ENCODE measurements at places on chromosomes 11 and 22. TPM values are rescaled to one million over a fixed set of nuclear protein-coding genes. Genes with fewer than 3 reads are reported as not detected.

GRCh38 chr11:77522215-77522614, 48.3 kb upstream of the PAK1 start:
- no peak for DNase-seq

- no peak for DNase-seq
Observed at GRCh38 chr11:555780-556661, 4.5 kb downstream of the LMNTD2 start.

GRCh38 chr11:102464859-102465500, 12.4 kb upstream of the TMEM123 start:
- DNase-seq: no peak

DNA sequence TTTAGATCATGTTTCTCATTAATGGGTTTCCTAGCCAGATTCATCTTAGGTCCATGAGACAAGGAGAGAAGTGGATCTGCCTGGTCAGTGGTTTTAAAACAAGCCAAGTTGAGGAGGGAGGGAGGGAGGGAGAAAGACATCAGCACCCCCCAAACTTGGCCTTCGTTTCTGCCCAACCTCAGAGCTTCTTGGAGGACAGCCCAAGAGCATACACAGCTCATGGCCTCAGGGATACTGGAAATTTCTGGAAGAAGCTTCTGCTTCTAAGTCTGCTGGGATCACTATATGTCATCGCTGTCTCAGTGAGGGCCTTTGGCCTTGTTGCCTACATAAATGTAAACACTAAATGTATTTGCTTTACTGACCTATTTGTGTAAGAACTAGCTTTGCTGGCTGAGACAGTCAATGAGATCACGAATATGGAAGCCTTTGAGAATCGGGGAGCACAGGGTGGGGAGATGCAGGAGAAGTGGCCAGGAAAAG, 375.1 kb downstream of the BUD13 start:
- DNase-seq: no peak

GRCh38 chr11:122803306-122803705, 35.0 kb upstream of the CRTAM start:
- DNase-seq: no peak

DNA sequence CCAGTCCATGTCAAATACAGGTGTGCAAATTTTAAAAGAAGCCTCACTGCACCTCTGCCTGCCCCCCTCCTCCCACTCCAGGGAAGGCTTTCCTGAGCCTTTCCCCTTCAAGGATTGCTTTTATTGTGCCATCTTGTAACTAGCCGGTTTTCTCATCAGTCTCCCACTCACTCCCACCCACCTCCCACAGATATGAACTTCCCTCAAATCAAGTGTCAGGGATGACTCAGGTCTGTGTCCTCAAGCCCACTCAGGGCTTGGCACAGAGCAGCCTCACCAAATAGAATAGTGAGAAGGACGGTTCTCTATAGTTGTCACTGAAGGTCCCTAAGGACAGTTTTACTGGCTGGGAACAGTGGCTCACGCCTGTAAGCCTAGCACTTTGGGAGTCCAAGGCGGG, 43.0 kb downstream of the THAP12 start:
- DNase-seq: no peak

- DNase-seq: no peak
Observed at GRCh38 chr11:10401256-10401655, 53.8 kb upstream of the AMPD3 start.

DNA sequence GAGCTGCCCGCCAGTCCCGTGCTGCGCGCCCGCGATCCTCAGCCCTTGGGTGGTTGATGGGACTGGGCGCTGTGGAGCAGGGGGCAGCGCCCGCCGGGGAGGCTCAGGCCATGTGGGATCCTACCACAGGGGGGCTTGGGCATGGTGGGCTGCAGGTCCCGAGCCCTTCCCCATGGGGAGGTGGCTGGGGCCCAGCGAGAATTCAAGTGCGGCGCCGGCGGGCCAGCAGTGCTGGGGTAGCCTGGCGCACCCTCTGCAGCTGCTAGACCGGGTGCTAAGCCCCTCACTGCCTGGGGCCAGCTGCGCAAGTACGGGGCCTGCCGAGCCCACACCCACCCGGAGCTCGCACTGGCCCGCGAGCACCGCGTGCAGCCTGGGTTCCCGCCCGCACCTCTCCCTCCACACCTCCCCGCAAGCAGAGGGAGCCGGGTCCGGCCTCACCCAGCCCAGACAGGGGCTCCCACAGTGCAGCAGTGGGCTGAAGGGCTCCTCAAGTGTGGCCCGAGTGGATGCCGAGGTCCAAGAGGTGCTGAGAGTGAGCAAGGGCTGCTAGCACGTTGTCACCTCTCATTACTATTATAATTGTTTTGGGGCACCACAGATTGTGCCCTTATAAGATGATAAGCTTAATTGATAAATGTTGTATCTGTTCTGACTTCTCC, 333.2 kb downstream of the CASP12 start:
- DNase-seq: no peak

DNA sequence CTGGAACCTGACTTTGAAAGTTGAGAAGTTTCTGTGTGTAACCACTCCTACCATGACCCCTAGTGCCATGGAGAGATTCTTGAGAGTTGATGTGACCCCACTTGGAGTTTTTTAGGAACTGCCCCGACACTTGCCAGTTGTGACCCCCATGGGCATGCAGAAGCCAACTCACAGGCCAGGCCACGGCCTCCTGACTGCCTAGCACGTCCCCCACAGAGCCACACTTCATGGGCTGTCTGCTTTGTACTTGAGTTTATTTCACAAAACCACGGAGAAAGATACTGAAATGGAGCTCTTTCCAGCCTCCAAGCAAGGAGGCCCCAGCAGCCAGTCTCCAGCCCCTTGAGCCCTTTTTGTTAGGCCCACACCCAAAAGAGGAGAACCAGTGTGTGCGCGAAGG, 8.4 kb downstream of the CYB5R2 start:
- no peak for DNase-seq

DNA sequence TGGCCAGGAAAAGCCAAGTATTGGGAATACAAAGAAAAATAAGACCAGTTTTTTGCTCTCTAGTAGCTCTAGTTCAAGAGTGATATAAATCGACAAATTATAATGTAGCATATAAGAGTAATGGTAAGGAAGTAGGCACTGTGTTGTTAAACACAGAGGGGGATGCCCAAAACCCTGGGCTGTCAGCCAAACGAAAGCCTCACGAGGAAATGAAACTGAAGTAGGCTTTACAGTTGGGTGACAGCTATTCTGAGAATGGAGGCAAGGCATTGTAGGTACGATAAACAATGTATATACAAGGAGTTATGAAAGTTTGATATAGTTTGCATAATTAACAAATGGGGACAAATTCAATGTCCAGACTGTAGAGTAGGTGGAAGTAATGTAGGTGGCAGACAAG, 176.4 kb downstream of the FAM181B start:
- DNase-seq: no peak

- DNase-seq: no peak
Observed at GRCh38 chr11:18490319-18490718, 34.7 kb downstream of the LDHAL6A start.

Gene CSF2RB
- total RNA-seq: 1.2 TPM

Gene TTLL12
- 34.4 TPM for total RNA-seq

Gene NDUFS8
- 134 TPM for total RNA-seq

Gene SPON1
- 70.5 TPM for total RNA-seq

Gene H19
- total RNA-seq: 1.1 TPM

Gene APLNR
- total RNA-seq: 25.4 TPM

Gene BAIAP2L2
- total RNA-seq: 7.3 TPM
